ENCODE measurements at places on chromosomes 2 and 18.

DNA sequence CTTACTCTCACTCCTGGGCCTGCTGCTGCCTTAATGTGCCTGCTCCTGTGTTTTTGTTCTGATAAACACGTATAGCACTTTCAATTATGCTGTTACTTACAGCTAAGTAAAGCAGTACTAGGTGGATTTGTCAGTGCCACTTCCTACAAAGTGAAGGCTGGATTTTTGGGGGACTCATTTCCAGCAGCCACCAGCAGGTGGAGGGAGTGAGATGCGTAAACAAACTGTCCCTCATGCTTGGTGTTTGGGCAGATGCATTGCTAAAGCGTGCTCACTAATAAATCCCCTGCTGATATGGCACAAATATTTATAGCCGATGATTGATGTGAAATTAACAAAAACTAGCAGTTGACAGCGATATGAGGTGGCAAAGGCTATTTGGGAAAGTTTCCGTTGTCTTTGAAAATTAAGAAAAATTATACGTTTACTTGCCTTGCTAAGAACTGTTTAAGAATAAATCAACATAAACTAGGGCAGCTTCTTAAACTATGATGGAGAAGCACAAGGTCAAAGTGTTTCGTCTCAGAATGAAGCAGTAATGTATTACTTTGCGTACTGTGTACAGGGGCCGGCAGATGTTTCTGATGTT, 101.7 kb downstream of the AGAP1 start:
- DNase-seq, result peak; percentile 47

- DNase-seq, result no peak
Observed at GRCh38 chr2:8922431-8922830, 81.1 kb downstream of the MBOAT2 start.

DNA sequence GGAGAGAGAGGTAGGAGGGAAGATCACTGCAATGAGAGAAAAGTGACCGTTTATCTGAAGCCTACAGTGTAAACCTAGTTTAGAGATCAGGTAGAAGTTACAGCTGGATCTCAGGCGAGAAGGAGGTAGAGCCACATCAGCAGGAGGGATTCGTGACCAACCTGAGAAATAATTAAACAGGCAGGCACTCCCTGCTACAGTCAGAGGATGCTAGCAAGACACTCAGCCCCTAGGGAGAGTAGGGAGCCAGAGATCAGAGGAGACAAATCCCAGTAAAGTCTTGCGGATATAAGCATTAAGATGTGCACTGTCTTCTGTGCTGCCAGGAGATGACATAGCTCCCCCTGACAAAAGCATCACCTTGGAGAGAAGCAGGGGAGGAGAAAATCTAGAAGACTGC, 629.1 kb upstream of the SLC39A10 start:
- DNase-seq, result no peak

- no peak for DNase-seq
Observed at GRCh38 chr2:99278793-99279291, 22.2 kb downstream of the LYG1 start.

DNA sequence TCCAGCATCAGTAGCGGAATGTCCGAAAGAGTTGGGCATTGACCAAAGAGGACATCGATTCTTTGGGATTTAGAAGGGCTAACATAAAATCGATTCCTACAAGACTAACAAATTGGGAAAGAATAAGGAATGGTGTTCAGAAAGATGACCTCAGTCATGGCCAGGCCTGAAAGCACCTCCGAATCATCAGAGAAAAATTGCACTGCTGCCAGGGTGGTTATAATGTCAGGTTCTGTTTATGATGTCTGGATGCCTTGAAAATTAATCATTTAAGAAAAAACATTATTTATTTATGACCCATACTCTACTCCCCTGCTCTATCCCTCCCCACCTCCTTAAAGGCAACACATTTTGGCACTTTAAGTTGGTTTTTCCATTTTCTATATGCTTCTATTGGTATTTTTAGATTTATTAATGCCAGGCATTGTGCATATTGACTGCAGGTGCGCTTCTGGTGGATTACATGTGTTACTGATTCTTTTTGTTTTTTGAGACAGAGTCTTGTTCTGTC, 104.7 kb downstream of the MYCN start:
- DNase-seq, result no peak
